Stimulated activated CD4-positive, alpha-beta T cell treated with anti-CD3 and anti-CD28 coated beads, Interleukin-2, amount 100 ng/mL, for 4 hours (primary cell): ENCODE measurements at places on chromosomes 2 and 18.

DNA sequence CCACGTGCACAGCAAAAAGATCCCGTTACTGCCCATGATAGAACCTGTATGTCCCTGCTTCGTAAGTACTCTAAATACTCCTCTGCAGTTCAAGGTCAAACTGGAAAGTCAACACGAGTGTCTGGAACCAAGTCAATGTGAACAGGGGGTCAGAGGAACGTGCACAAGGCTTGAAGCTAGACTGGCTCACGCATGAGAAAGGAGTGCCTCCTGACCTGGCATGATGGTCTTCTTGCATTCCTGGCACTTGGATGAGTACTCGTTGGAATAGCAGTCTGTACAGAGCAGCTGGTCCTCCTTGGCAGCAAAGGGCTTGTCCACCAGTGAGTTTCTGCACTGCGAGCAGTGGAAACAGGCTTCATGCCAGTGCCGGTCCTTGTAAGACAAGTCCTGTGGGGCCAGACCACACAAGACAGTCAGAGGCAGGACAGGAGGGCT, 25.5 kb downstream of the FHL2 start:
- DNase-seq = no peak

DNA sequence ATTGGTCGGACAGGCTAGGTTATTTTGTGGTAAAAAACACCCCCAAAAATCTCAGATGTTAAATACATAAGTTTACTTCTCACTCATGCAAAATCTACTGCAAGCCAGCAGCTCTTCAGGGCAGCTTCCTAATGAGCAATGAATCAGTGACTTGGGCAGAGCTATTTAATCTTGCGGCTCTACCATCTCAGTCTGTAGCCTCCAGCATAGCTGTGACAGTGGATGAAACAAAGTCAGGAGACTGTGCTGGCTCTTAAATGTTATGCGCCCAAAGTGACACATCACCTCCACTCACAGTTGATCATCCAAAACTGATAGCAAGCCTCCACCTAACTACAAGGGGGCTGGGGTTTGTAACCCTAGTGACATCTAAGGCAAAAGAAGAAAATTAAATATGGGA, 571.9 kb downstream of the METTL4 start:
- DNase-seq = no peak

- DNase-seq = no peak
Measured at GRCh38 chr2:74025971-74026612, 41.4 kb downstream of the TET3 start.

GRCh38 chr2:145596416-145596815, 1076.5 kb upstream of the ZEB2 start:
- no peak for DNase-seq

DNA sequence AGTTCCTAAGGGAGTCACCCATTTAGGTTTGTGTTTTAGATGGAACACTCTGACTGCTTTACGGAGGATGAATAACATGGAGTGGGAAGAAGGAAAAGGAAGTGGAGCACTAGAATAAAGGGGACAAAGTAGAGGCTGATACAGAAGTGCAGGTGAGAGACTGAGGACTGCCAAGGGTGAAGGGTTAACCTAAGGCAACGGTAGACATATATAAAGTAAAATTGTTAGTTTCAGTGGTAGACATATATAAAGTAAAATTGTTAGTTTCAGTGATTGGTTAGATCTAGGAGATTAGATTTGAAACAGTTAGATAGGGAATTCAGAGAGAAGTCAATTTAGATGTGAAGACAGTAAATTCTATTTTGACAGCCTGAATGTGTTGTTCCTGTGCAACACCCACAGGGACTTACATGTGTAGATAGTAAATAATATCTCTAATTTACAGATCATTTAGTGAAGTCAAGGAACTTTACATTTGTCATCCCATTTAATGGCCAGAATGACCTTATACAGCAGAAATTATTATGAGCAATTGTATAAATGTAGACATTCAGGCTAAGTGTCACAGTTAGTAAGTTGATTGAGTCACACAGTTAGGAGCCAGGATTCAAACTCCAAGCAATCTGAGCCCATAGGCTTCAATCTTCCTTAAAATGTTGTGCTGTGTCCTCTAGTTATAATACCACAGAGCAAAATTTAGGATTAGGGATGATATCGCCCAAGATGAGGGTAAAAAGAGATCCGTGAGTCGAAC, 270.8 kb upstream of the UBE2E3 start:
- DNase-seq = no peak

DNA sequence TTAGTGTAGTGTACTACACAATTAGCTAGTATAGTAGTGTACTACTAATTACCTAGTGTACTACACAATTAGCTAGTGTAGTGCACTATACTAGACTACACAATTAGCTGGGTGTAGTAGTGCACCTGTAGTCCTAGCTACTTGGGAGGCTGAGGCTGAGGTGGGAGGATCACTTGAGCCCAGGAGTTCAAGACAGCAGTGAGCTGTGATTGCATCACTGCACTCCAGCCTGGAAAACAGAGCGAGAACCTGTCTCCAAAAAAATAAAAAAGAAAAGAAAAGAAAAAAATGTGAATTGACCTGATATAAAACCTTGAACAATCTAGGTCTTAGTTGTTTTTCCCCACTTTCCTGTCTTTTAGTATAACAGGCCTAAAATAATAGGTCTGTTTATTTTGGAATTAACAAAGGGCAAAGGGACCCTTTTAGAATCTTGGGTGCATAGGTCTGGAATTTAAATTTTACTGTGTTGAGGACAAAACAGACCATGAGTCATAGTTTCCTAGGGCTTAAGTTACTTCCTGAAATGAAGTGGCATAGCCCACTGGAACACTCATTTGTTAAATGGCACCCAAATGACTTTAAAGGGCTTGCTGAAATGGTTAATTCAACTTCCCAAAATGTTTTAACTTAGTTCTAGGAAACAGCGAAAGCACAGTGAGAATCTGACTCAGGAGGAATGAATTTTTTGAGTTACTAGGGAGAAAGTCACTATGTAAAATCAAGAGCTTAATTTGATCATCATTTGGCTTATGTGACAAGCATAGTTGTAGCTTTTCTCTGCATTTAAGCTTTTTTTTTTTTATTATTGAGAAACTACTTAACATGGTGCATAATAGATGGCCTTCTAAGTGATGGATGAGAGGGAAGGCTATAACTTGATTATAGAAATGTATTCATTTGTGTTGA, 50.7 kb upstream of the ARL5A start:
- no peak for DNase-seq

DNA sequence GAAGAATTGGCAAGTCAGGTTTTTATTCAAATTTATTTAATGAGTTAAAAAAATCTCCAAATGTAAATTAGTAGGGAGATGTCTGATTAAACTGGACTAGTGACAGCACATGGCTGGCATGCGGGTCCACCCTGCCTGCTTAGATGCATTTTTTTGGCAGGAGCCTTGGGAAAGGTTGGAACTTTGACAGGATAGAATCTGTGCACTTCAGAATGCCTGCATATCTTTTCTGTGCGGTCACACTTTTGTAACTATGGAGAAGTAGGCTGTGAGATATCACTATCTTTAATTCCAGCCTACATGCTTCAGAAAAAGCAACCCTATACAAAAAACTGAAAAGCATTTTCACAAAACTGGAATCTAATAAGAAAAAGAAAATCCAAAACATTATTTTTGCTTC, 317.8 kb downstream of the MBD2 start:
- no peak for DNase-seq
